Activated CD4-positive, alpha-beta T cell treated with anti-CD3 and anti-CD28 coated beads for 24 hours (primary cell): ENCODE measurements at places on chromosomes 12 and 14.

GRCh38 chr12:78189656-78190055 is 359.0 kb downstream of the NAV3 start:
- DNase-seq = no peak

DNA sequence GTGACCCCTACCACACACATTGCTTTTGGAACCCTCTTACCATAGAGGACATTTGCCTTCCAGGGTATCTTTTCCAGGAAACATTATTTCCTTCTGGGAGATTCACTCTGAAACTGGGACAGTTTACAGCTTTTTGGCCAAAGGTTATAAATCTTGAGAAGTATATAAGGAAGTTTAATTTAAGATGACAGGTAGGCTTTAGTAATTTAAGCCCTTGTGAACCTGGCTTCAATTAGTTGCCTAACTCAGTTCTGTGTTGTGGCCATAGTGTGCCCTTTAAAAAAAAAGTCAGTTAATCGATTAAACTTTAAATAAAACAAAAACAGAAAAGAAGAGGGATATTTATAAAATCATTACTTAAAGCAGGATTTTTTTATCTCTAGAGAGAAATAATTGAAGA is 142.9 kb downstream of the NAV3 start:
- no peak for DNase-seq

DNA sequence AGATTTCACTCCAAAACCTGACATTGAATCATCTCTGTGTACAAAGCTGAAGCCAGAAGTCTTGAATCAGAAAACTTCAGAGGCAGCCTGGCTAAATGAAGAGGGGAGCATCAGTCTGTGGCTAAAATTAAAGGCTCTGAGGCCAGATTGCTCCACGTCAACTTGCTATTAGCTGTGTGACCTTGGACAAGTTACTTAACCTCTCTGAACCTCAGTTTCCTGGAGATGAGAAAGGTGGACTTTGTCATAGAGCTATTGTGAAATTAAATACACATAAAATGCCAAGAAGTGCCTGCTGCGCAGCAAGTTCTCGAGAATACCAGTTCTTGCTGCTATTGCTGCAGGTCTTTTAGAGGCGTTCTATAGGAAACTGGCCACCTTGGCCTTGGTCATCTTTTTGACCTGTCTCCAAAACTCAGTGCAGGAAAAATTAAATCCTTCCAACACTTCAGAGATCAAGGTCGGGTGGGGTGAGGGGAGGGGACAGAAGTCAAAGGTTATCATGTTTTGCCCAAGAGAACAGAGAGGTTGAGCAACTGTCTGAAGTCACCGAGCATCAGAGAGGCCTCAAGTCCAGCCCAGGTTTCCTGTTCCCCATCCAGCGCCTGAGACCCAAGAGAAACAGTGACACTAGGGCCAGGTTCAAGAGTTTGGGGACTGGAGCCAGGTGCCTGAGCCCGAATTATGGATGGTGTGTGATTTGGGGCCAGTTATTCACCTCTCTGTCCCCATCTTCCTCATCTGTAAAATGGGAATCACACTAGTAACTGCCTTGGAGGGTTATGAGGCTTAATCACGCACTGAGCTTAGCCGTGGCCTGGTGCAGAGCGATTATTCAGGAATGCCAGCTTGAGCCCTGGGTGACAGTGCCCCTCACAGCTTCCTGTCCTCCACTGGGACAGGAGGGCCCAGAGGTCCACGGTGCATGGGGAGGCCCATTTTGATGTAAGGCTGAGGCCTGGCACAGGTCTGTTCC is 1.1 kb downstream of the SERPINA1 start:
- no peak for DNase-seq

DNA sequence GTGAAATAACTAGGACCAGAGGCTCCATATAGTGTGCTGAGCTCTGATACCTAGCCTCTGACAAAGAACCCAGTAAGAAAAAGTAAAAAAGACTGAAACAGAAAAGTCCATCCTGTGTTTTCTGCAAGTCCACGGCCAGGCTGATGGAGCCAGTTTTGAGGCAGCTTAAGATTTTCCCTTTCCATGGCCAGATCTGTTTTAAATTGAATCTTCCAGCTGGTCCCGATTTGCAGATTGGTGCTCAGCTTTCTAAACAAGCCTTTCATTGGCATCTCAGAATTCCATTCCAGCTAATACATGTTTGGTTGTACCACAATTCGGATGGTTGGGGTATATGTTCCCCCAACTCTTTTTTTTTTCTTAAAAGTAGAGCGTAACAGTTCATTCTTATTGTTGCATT is 152.0 kb downstream of the DACT1 start:
- no peak for DNase-seq

- DNase-seq = no peak
Measured at GRCh38 chr14:53828820-53829219, 127.8 kb downstream of the BMP4 start.

GRCh38 chr12:118370601-118371000 is 2.1 kb downstream of the TAOK3 start:
- DNase-seq = no peak

GRCh38 chr12:80412343-80412953 is 31.6 kb upstream of the PTPRQ start:
- DNase-seq = no peak

DNA sequence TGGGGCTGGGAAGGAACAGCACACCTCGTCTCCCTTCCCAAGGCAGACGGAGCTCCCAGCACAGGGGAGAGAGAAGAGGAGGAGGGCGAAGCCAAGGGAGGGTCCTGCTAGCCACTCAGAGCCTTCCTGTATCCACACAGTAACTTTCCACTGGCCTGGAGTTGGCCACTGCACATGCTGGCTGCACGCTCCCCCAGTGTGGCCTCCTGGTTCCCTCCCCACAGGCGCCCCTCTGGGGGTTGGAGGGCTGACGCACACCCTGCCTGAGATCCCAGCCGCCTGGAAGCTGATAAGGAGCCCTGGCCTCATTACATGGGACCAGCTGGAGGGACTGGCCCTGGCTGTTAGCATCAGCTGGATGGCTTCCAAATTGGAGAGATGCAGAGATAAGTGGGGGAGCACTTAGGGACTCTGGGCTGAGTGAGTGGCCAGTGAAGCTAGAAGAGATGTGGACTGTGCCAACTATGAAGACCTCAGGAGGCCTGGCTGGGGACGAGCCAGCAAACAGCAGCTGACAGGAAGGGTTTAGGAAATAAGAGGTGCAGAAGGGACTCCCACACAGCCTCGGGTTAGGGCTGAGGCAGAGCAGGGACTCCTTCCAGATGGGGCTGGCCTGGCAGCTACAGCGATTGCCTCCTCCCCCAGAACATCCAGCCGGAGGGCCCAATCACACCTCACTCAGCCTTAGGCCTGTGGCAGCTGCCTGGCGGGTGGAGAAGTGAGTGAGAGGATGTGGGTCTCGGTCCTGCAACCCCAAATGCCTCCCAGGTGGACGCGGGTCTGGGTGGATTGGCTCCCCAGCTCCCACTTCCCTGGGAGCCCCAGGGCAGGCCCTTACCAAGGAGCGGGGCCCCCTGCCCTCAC is 26.3 kb upstream of the BCDIN3D start:
- DNase-seq = no peak

- no peak for DNase-seq
Measured at GRCh38 chr12:56115329-56115728, 1.1 kb upstream of the RPL41 start.

- no peak for DNase-seq
Measured at GRCh38 chr12:4556735-4557530, 5.1 kb upstream of the DYRK4 start.

DNA sequence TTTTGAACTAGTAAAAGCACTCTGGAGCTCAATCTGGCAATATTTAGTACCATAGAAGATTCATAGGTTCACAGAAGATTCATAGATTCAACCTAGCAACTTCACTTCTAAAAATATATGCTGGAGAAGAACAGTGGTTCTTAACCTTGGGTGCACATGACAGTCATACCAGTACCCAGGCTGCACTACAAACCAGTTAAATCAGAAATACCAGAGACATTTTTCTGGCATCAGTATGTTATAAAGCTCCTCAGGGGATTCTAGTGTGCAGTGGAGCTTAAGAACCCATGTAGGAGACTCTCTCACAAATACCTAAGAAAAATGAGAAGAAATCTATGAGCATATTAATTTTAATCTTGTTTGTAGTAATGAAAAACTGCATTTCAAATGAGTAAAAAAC is 46.6 kb downstream of the CNTN1 start:
- DNase-seq = no peak

DNA sequence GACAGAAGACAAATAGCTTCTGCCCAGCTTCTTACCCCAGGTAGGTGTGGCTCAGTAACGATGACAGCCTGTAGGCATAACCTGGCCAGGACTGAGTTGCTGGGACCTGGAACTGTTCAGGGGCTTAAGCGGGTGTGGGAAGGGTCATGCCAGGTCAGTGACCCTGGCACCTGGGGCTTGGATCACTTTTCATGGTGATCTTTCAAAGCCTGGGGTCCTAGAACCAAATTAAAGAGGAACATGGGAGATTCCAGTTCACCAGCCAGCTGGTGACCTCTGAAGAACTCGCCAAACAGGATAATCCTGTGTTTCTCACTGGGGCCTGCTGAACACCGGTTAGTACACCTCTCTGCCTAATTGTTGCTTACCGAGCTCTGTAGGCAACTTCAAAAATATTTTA is 102.6 kb upstream of the LMNTD1 start:
- DNase-seq = no peak

- DNase-seq = no peak
Measured at GRCh38 chr14:91300283-91300895, 55.9 kb upstream of the GPR68 start.

- peak; percentile 61 for DNase-seq
Measured at GRCh38 chr12:12010277-12011039, 60.3 kb upstream of the BCL2L14 start.

- DNase-seq = no peak
Measured at GRCh38 chr12:45934956-45935355, 55.4 kb downstream of the SCAF11 start.

DNA sequence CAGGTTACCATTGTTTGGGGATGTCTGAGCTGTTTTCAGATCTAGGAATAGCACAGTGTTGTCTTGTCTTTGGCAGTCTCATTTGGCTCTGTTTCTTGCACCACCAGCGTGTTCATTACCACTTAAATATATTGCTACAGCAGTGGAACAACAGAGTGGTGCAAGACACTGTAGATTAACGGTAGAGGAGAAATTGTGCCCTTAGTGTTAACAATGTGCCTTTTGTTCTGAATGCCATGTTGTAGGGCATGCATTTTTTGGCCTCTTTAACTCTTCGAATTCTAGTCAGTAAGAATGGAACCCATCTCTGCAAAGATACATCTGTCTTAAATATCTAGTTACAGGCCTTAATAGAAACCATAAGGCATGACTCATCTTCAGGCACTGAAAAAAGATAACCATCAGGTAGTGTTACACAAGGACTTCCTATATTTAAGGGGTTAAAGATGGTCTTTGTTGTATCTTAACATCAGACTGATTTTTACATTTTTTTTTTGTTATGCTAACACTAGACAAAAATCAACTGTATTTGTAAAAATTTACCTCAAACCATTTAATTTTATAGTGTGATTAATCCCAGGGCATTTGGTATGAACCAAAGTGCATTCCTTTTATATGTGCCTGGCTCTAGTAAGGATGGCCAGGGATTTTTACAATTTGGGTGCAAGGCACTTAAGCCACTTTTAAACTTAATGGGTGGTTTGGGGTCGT is 12.9 kb downstream of the DYRK2 start:
- DNase-seq = no peak

- no peak for DNase-seq
Measured at GRCh38 chr12:6551496-6552139, 4.2 kb downstream of the IFFO1 start.

DNA sequence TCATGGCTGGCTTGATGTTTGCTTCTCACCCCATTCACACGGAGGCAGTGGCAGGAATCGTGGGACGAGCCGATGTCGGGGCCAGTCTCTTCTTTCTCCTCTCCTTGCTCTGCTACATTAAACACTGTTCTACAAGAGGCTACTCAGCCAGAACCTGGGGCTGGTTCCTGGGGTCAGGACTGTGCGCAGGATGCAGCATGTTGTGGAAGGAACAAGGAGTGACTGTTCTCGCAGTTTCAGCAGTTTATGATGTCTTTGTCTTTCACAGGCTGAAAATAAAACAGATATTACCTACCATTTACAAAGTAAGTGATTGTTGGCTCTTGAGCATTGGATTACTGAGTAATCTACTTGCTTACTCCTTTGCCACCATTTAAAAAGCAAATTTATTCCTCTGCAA is 170.6 kb downstream of the TMTC2 start:
- no peak for DNase-seq

GRCh38 chr14:86462193-86462753 is 932.3 kb downstream of the FLRT2 start:
- no peak for DNase-seq

DNA sequence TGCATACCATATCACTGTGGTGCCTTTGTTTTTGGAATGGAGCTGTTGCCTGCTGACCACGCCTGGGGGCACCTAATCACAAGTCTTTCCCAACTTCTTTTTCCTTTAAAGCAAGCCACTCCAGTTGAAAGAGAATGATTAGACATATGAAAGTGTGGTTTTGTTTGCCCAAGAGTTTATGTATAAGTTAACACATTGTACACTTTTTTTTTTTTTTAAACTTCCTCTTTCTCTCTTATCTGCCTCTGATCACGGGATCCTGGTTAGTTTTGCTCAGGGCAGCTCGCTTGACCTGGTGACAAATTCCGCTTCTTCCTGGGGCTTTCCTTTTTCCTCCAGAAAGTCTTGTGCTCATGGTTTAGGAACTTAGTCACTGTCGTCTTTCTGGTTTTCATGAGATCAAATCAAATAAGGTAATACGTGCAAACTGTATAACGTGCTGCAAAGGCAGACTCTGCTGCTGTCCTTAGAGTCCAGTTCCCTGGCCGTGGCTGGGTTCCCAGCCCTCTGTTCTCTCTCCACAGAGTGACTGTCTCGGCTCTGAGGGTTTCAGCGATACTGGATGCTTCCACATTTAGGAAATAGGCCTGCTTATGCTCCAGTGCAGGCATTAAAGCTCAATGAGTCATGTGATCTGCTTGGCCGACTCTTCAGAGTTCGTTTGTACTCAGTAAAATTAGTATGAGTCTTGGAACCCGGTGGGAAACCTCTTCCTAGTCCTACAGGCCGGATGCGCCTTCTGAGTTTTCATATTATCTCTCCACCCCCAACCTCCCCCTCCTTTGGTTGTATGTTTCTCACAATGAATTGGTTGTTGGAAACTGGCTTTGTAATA is 15.2 kb downstream of the RASSF3 start:
- DNase-seq = no peak

GRCh38 chr14:63654346-63654745 is 12.7 kb upstream of the WDR89 start:
- no peak for DNase-seq

DNA sequence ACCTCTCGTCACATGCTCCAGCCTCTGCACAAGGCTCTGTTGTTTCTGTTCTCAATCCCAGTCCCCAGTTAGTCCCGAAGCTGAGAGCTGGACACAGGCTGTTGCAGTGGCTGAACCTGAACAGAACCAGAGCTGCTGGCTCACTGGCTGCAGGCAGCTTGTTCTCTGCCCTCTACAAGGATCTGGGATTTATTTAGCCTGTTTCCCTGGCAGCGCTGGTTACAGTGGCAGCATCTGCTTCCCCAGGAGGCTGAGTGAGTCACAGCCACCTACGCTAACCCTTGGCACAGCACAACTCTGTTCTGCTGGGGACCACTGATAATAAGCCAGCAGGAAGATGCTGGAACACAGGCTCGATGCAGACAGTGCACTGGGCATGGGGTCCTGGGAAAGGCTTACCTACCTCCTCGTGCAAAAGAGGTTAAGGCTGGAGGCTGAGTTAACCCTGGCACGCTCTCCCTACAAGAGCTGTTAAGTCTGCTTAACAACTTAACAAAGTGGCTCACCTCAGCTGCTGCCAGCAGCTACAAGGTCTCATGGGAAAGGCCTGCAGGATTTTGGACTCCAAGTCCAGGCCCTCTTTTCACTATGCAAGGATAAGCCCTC is 299.6 kb downstream of the PCNX1 start:
- no peak for DNase-seq
